Thoracic aorta (tissue), 2 donors: ENCODE measurements at places on chromosomes 7 and 10.
A peak's percentile ranks its signal among the peaks of the same experiment; 100 is the strongest.

- no peaks in the 10 kb centered on the region for H3K27me3 ChIP-seq
- DNase-seq, result no peak
- H3K36me3 ChIP-seq, result no peaks in the 10 kb centered on the region
- H3K4me1 ChIP-seq, result peaks cover 2% of the 10 kb centered on the region
- H3K4me3 ChIP-seq, result no peak overlapping the region
Measured at GRCh38 chr7:25289518-25289917, 61.2 kb upstream of the NPVF start.

DNA sequence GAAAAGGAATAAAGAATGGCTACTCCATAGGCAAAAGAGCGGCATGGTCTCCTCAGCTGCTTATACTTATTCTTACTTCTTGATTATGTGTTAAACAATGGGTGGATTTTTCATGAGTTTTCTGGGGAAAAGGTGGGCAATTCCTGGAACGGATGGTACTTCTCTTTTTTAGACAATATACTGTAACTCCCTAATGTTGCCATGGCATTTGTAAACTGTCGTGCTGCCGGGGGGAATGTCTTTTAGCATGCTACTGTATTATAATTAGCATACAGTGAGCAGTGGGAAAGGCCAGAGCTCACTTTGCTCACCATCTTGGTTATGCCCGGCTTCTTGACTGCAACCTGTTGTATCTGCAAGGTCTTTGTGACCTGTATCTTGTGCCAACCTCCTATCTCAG, 372.1 kb upstream of the AKR1E2 start:
- no peak overlapping the region for H3K27ac ChIP-seq
- no peaks in the 10 kb centered on the region for H3K27me3 ChIP-seq
- no peaks in the 10 kb centered on the region for H3K4me1 ChIP-seq
- no peak for DNase-seq

DNA sequence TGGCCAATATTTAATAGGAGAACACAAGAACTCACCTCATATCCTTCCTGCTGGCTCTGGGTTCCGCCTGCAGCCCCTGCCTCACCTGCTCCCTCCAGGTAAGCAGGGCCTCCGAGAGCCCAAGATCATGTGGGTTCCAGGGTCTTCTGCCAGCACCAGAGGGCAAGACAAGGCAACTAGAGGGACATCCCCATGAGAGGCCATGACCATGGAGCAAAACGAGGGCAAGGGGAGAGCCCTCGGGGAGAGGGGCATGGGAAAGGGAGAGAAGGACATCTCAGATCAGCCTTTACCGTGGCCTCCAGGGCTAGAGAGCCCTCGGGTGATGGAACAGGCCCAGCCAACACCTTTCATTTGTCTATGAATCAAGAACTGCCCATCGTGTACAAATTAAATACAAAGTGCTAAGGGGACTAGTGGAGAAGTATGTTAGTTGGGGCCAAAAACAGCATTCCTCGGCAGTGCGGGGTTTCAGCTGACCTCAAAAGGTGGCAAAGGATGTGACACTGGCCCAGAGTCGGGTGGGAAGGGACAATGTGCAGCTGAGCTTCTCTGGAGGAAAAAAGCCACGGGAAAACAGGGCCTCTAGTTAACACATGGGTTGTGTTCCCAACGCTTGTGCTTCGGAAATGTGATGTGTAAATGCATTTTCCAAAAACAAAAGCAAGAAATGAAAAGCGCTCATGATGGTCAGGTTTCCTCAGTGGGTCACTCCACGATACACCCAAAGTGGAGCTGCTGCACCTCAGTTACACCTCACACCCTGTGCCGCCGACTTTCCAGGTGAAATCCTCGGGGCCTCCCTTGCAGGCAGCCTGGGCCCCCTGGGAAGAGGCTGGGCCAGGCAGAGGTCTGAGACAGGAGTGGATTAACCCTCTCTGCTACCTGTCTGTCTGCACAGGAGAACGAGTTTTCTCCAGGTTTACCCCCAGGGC, 2.0 kb downstream of the AOC1 start:
- DNase-seq, result no peak
- H3K4me3 ChIP-seq, result no peak overlapping the region
- no peaks in the 10 kb centered on the region for H3K27me3 ChIP-seq
- H3K27ac ChIP-seq, result no peak overlapping the region
- no peaks in the 10 kb centered on the region for H3K36me3 ChIP-seq
- H3K4me1 ChIP-seq, result no peaks in the 10 kb centered on the region

- H3K27ac ChIP-seq, result no peak overlapping the region
- H3K4me1 ChIP-seq, result no peaks in the 10 kb centered on the region
- no peaks in the 10 kb centered on the region for H3K36me3 ChIP-seq
- no peak overlapping the region for H3K4me3 ChIP-seq
Measured at GRCh38 chr10:5828725-5829124, 15.5 kb upstream of the GDI2 start.

- H3K4me3 ChIP-seq, result no peak overlapping the region
- H3K36me3 ChIP-seq, result no peaks in the 10 kb centered on the region
- H3K27me3 ChIP-seq, result no peaks in the 10 kb centered on the region
- no peaks in the 10 kb centered on the region for H3K4me1 ChIP-seq
- no peak overlapping the region for H3K27ac ChIP-seq
Measured at GRCh38 chr10:43945094-43945730, 296.5 kb upstream of the ZNF32 start.

- no peaks in the 10 kb centered on the region for H3K27me3 ChIP-seq
- no peaks in the 10 kb centered on the region for H3K36me3 ChIP-seq
- no peaks in the 10 kb centered on the region for H3K4me1 ChIP-seq
- H3K4me3 ChIP-seq, result no peak overlapping the region
- no peak overlapping the region for H3K27ac ChIP-seq
- no peak for DNase-seq
Measured at GRCh38 chr10:1409392-1409791, 327.9 kb downstream of the ADARB2 start.

- H3K27me3 ChIP-seq, result no peaks in the 10 kb centered on the region
- no peak for DNase-seq
- H3K36me3 ChIP-seq, result no peaks in the 10 kb centered on the region
- H3K4me3 ChIP-seq, result no peak overlapping the region
Measured at GRCh38 chr10:31620226-31621151, 301.5 kb downstream of the ZEB1 start.

GRCh38 chr10:24783504-24783903, 59.8 kb upstream of the ARHGAP21 start:
- H3K27ac ChIP-seq, result no peak overlapping the region
- no peak for DNase-seq
- no peak overlapping the region for H3K4me3 ChIP-seq
- H3K4me1 ChIP-seq, result no peaks in the 10 kb centered on the region
- H3K27me3 ChIP-seq, result no peaks in the 10 kb centered on the region
- H3K36me3 ChIP-seq, result no peaks in the 10 kb centered on the region

DNA sequence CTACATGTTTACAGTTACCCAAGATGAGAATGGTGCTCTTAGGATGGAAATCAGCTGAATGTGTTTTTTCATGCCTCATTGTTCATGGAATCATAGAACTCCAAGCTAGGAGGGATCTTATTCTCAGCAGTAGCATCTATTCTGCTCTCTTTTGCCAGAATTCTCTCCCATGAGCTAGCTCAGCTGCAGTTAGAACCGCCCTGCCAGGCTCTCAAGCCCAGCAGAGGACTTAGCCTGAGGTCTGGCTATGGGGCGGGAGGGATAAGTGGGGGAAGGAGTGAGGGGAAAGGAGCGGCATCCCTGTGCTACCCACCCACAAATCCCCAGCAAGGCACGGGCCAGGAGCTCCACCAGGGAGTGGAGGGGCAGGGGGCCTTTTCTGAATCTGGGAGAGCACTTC, 120.7 kb upstream of the PLXNA4 start:
- H3K4me3 ChIP-seq, result no peak overlapping the region
- H3K4me1 ChIP-seq, result no peaks in the 10 kb centered on the region
- no peaks in the 10 kb centered on the region for H3K36me3 ChIP-seq
- no peak for DNase-seq
- no peaks in the 10 kb centered on the region for H3K27me3 ChIP-seq

DNA sequence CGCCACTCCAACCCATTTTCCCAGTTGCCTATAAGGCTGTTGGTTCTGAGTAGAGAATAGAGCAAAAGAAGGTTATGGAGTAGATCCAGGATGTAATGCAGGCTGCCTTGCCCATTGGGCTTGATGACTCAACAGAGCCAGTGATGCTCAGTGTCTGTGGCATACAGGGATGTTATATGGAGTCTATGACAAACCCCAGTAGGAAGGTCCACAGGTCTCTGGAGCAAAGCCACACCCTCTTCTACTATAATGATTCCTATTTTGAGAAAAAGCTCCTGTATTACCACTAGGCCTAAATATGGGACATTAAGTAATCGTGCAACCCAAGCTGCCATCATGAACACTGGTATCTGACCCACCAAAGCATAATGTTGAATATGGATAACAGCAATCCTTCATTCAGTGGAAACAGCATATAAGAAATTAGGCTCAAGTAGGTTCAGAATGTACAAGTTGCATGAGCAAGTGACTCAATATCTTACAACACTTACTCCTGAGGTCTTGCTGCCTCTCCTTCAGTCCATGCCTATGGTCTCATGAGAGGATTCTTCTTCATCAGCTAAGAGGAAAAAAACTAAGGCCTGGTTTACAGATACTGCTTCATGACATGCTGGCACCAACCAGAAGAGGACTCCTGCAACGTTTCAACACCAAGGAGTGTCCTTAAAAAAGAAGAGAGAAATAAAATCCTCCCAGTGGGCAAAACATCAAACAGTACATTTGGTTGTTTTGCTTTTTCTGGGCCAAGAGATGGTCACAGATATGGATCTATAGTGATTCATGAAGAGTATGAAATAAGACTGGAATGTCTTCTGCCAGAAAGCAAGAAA, 14.8 kb upstream of the FHIP2A start:
- no peak for DNase-seq
- H3K4me1 ChIP-seq, result no peaks in the 10 kb centered on the region
- no peak overlapping the region for H3K27ac ChIP-seq
- no peak overlapping the region for H3K4me3 ChIP-seq

DNA sequence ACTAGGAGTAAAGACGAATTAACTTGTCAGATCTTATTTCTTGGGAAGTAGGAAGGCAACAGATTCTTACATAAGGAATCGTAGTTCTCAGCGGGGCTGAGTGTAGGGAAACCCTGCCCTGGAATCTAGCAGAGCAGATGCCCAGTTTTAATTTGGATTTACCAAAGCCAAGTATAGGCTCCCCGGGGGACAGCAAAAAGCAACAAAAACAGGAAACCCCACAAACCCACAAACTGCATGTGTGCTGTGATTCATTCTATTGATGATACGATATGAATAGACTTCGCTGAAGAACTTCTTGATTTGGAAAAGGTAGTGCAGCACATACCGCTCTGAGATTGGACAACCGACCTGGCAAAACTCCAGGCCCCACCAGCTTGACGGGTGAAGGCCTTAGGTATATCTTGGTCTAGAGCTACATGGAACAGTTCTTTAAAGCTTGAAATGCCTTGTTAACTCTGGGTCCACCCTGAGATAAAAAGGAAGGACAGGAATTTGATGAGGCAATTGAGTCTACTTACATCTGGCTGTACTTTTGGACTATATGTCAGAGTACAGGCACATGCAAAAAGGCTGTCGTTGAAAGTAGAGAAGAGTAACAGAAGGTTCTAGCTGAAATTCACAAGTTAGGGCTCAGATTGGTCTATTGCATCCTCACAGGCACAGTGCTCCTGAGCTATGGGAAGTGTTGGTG, 49.1 kb downstream of the STRA8 start:
- H3K27me3 ChIP-seq, result no peaks in the 10 kb centered on the region
- no peaks in the 10 kb centered on the region for H3K36me3 ChIP-seq
- no peak overlapping the region for H3K4me3 ChIP-seq
- DNase-seq, result no peak

GRCh38 chr10:31693491-31693890, 235.1 kb downstream of the ARHGAP12 start:
- H3K36me3 ChIP-seq, result no peaks in the 10 kb centered on the region
- peaks cover 23% of the 10 kb centered on the region for H3K4me1 ChIP-seq
- no peaks in the 10 kb centered on the region for H3K27me3 ChIP-seq
- no peak overlapping the region for H3K27ac ChIP-seq
- no peak overlapping the region for H3K4me3 ChIP-seq

DNA sequence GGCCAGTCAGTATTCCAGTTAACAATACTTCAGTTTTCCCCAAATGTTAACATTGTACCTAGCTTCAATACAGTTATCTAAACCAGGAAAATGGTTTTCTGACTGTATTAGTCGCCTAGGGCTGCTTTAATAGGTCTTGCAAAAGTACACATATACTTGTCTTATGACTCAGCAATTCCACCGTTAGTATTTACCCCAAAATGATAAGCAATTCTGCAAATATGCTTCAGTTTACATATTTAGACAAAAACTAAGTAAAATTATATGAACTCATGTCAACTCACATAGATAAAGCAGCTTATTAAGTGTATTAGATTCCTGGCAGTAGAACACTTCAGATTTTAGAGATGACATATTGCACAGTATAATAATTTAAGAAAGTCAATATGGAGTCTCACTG, 363.3 kb downstream of the ARL4A start:
- no peak for DNase-seq
- H3K27me3 ChIP-seq, result no peaks in the 10 kb centered on the region
- no peaks in the 10 kb centered on the region for H3K4me1 ChIP-seq
- H3K36me3 ChIP-seq, result no peaks in the 10 kb centered on the region
- H3K27ac ChIP-seq, result no peak overlapping the region
- no peak overlapping the region for H3K4me3 ChIP-seq

DNA sequence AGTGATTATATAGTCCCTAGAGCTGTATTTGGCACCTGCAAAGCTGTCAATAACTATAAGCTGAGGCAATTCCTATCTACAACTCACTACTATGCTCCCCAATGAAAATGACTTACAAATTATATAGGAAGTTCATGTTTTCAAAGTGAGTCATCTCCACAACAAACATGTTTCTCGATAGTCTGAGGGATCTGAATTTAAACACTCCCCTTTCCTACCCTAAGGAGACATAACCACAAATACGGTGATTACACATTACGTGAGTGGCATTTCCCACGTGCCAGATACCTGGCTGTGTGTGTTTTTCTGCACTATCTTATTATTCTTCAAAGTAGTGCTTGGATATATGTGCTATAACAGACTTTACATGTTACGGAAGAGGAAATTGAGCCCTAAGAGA, 122.5 kb upstream of the C1QL3 start:
- H3K4me3 ChIP-seq, result no peak overlapping the region
- H3K27me3 ChIP-seq, result no peaks in the 10 kb centered on the region
- no peaks in the 10 kb centered on the region for H3K36me3 ChIP-seq

GRCh38 chr7:151705636-151706276, 171.2 kb downstream of the PRKAG2 start:
- H3K27ac ChIP-seq, result no peak overlapping the region
- H3K4me1 ChIP-seq, result peaks cover 4% of the 10 kb centered on the region
- H3K27me3 ChIP-seq, result no peaks in the 10 kb centered on the region
- no peaks in the 10 kb centered on the region for H3K36me3 ChIP-seq
- DNase-seq, result no peak
- peak overlapping the region; percentile 19 for H3K4me3 ChIP-seq

DNA sequence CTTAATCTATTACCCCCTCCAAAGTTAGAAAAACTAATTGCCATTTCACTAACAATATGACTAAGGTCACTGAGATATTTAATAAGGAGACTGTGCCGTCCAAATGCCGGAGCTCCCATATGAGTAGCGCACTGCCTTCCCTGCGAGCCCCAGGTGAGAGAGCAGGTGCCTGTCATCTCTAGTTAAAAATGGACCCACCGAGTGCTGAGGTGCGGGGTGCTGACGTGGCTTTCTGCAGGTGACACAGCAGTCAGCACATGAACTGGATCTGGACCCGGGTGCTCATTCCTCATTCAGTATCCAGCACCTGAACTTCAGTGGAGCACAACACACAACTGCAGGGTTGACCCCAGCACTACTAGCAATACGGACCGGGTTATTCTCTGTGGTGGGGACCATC, 138.0 kb upstream of the NPS start:
- H3K27ac ChIP-seq, result no peak overlapping the region
- no peak overlapping the region for H3K4me3 ChIP-seq
- no peaks in the 10 kb centered on the region for H3K27me3 ChIP-seq
- H3K36me3 ChIP-seq, result peaks cover 15% of the 10 kb centered on the region
- no peaks in the 10 kb centered on the region for H3K4me1 ChIP-seq
